Ascending aorta (tissue), 2 donors: ENCODE measurements at places on chromosomes 2 and 18. TPM values are rescaled to one million over a fixed set of nuclear protein-coding genes. Genes with fewer than 3 reads are reported as not detected.

DNA sequence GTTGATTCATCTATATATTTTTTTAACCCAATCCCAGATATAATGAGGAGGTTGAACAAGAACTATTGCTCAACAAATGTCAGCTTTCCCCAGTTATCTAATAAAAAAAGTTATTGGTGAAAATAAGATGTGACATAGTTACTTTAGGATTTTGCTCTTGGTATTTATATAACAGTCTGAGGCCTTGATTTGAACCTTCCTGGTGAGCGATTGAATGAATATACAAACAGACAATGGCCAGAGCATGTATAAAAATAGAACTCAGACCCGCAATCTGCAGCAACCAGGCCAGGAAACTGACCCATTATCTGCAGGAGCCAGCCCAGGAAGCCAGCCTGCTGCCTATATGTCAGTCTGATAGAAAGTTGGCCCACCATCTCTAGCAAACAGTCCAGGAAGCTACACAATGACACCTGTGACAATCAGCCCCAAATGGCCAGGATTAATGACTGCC lies 81.6 kb downstream of the HS6ST1 start:
- no peaks in the 10 kb centered on the region for H3K27me3 ChIP-seq
- no peak overlapping the region for H3K4me3 ChIP-seq
- no peak for DNase-seq
- H3K36me3 ChIP-seq = no peaks in the 10 kb centered on the region
- H3K27ac ChIP-seq = no peak overlapping the region

DNA sequence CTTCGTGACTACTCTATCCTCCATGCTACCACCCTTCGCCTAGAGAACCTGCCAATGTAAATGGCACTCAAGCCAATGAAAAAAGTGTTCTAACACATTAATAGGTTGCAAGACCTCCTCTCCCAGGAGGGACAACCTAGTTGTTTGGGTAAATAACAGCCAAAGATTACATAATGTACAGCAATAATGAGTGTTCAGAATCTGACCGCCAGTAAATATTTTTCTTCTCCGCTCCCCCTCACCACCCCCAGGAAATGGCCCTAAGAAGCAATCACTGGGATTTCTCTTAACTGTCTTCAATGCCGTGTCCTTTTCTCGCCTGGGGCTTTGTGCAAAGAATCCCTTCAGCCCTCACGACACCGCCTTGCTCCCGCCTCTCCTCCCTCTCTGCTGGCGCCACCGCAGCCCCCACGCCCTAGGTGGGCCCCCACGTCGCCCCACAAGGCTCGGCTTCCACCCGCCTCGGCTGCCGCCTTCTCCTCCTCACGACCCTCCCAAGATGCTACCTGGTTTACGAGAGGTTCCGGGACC lies 458 bp downstream of the HYCC2 start:
- peak overlapping the region; percentile 93 for H3K4me3 ChIP-seq
- no peak for DNase-seq
- H3K36me3 ChIP-seq = no peaks in the 10 kb centered on the region
- no peaks in the 10 kb centered on the region for H3K27me3 ChIP-seq
- H3K4me1 ChIP-seq = peaks cover 18% of the 10 kb centered on the region

DNA sequence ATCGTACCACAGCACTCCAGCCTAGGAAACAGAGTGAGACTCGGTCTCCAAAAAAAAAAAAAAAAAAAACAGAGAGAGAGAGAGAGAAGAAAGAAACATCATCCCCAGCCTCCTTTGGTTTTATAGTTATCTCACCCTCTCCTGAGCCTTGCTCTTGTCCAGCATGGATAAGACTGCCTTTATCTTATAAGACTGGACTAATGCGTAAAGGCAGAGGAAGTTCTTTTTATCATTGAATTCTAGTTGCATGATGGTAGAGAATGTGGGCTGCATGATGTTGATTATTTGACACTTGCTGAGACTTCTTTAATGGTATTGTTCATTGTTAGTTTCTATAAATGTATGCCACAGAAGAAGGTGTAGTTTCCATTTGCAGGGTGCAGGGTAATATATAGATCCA lies 124.4 kb downstream of the ZBTB7C start:
- no peak for DNase-seq
- no peak overlapping the region for H3K27ac ChIP-seq

The GPR39 gene
- total RNA-seq = 0.64 TPM
